A172 (cell line): ENCODE measurements at places on chromosomes 2 and 18. TPM values are rescaled to one million over a fixed set of nuclear protein-coding genes. Genes with fewer than 3 reads are reported as not detected.

Gene DCDC2C
- total RNA-seq = not detected in 2 replicates

Gene RAB17
- 1.6 and 4.1 TPM in 2 replicates for total RNA-seq

Gene POTEJ
- not detected in 2 replicates for total RNA-seq

Gene ACMSD
- total RNA-seq = not detected in 2 replicates

Gene MALL
- total RNA-seq = 184 and 298 TPM in 2 replicates

Gene SMIM21
- not detected in 2 replicates for total RNA-seq

Gene SULT1C4
- total RNA-seq = not detected in 2 replicates

- DNase-seq = peak; percentile 90
Measured at GRCh38 chr18:12621742-12622306, 36.1 kb downstream of the SPIRE1 start.

- no peak for DNase-seq
Measured at GRCh38 chr18:44358402-44358801, 322.3 kb upstream of the SETBP1 start.

DNA sequence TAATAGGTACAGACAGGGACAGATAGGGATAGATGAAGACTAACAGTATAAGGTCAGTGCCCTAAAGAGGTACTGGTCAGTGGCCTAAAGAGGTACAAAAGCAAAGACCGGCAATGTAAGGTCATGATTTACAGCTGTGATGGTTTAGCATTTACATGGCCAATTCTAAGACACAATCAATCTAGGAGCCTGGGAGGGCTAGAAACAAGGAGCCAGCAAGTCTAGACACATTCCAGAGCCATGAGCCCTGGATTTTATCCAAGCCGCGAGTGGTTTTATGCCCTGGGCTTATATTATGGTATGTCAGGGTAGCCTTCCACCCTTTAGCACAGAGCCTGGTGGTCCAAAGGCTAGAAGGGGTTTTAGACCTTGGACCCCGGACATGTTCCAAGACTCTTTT, 124.2 kb downstream of the CBLN2 start:
- peak; percentile 68 for DNase-seq

GRCh38 chr2:233133239-233133638, 73.1 kb downstream of the INPP5D start:
- DNase-seq = no peak

GRCh38 chr2:168700615-168701245, 101.7 kb upstream of the NOSTRIN start:
- DNase-seq = no peak

DNA sequence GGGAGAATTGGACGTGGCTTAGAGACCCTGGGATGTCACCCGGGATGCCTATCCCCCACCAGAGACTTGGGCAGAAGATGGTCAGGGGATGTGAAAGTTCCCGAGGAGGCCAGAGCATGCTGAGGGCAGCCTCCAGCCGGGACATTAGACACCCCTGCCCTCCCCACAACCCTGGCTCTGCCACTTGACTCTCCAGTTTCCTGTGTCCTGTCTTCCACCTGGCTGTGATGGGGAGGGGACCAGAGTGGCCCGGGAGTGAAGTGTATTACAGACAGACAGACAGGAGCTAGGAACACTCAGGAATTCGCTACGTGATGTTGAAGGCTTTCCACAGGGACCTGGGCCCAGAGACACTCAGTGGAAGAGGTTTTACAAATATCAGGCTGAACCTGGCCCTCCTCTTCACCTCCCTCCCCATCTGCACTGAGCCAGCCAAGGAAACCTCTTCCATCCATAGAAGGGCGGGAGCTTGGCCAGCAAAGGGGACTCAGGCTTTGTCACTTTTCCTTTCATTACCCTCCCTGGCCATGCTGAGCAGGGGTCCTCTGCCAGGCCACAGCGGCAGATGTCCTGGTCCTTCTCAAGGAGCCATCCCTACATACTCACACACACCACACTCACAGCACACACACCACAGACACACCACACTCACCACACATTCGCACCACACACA, 60.7 kb downstream of the SDC1 start:
- DNase-seq = no peak

DNA sequence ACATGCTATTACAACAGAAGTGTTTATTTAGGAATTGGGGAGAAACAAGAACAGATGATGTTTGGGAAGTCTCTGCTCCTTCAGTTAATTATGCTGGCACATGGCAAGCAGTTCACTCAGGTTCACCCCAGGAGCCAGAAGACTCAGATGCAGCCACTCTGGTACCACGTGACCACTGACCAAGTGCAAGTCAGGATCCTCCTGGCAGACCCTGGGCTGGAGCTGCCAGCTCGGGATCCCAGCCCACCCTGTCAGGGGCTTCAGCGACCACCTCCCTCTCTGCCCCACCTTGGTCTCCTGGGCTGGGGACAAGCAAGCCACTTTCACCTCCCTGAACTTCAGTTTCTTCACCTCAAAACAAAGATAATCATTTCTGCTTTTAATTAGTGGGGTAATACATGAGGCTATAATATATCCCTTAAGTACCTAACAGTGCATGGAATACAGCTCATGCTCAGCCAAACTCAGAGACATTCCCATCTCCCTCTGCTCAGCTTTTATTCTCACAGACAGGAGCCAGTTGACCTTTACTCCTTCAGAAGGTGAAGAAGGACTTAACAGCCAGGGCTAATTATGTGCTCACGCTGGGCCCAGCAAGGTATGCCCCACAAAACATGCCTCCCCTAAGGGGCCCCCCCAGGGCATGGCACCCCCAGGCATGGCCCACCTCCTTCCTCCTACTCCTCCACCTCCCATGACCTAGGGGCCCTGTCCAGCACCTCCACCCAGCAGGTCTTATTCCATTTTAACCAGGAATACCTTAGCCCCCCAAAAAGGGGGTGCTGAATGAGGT, 11.8 kb downstream of the CRACDL start:
- no peak for DNase-seq

DNA sequence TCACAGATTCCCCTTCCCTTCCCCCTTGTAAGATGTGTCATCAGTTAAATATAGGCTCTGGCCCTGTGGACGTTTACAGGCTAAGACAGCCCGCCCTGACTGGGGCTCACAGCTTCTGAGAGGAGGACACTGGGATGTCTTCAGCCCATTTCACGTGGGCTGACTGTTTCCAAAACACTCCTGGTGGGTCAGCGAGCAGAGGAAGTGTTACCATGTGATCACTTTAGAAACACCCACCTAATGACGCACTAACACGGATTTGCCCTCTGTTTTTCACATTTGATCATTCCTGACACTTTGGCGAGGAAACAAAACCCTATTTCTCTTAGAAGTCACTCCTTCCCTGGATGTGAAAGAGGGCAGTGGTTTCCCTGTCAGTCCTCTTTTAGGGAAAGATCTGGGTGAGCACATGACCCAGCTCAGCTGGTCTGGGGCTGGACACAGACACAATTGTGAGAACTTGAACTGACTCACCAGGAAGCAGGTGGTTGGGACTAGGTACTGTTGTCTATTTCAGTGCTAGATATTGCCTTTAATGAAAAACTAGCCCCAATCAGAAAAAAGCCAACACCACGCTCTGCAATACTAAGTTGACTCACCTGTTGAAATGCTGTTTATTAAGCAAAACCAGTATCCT, 38.8 kb downstream of the BMP10 start:
- peak; percentile 88 for DNase-seq
